ENCODE measurements at places on chromosomes 11 and 22. TPM values are rescaled to one million over a fixed set of nuclear protein-coding genes. Genes with fewer than 3 reads are reported as not detected.

MPZL3 gene
- total RNA-seq = not detected

COA4 gene
- total RNA-seq = 205 TPM

GRCh38 chr11:95688015-95688414, 101.6 kb downstream of the FAM76B start:
- no peak for DNase-seq

GRCh38 chr22:28268850-28269249, 349.8 kb upstream of the PITPNB start:
- DNase-seq = no peak

HSPB2 gene
- total RNA-seq = 14.6 TPM

ARHGAP8 gene
- 1.9 TPM for total RNA-seq

DNA sequence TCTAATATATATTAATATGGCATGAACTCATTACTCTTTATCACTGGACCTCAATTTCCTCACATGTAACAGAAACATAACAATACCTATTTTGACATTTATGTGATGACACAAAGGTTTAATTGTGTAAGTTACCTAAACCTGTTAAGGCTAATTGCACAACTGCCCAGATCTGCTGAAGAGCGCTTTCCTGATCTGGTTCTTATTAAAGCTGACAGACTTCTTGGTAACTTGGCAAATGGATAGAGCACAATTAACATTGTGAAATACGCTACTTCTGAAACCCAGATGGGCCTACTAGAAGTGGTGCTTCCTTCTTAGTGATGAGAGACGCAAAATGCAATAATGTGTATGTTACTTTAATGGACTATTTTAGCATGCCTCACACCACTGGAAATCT, 1767.2 kb upstream of the RAG2 start:
- no peak for DNase-seq

DNA sequence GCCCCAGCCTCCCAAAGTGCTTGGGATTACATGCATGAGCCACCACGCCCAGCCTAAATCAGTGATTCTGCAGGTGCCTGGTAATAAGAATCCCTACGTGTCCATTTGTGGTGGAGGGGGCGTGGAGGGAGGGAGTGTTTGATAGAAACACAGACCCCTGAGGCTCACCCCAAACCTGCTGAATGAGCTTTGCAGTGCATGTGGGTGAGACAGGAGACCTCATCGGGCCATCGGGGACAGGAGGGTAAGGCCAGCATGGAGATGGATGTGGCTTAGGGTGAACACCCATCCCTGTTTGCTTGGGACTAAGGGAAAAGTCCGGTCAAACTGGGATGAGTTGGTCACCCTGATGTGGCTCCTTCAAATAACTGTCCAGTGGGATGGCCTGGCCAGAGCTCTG, 71.3 kb upstream of the ALX4 start:
- no peak for DNase-seq

DNA sequence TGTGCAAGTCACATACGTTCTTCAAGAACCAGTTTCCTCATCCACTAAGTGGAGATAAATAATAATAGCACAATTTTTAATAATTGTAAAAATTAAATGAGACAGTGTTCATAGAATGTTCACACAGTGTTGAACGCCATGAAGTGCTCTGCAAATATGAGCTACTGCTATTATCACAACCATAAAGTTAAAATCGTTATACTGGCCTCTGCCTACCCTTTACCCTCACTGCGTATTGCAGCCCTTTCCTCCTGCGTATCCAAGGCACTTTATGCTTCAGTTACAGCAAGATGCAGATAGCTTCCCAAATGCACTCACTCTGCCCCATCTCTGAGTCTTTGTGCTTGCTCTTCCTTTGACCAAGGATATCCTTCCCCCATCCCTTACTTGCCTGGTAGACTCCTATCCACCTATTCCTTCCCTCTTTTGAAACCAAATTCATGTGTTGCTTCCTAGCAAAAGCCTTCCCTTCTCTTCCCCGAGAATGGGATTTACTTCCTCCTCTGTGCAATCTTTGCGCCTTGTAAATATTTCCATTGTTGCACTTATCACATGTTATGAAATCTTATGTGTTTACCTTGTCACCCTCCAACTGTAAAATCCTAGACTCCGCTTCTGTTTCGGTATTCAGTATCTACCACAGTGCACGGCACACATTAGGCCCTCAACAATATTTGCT, 196.9 kb downstream of the ADAMTS15 start:
- DNase-seq = no peak

GRCh38 chr11:3136546-3137455, 28.3 kb downstream of the OSBPL5 start:
- peak; percentile 50 for DNase-seq

DNA sequence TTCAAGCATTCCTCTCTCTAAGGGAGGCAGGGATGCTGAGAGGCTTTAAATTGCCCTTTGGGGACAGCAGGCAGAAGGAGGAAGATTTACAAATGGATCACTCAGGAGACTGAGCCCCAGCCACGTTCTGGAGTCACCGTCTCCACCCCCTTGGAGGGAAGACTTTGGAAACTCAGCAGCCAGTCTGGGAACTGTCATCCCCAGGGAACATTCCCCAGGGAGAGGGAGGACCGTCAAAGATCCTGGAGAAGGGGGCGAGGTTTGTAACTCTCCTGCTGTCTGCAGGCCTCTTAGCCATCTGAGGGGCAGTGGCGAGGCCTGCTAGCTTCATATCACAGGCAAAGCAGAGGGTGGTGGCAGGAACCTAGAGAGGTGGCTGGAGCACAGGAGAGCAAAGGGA, 56.1 kb upstream of the SLC22A12 start:
- DNase-seq = no peak

DNA sequence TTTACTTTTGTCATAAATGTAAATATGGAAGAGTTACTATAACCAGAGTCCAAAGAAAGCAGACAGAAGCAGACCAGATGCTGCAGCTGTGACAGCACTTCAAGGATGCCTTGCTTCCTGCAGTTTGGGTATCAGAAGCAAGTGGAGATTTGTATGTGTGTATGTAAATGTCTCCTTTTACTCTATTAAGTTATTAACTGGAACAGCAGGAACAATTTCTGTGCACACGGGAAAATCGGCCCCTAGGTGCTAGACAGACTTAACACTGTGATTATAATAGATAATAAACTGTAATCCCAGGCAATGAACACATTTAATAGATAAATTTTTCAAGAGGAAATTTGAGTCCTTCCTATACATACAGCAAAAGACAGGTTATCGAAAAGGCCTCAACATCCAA, 178.6 kb upstream of the PITPNB start:
- no peak for DNase-seq

DNA sequence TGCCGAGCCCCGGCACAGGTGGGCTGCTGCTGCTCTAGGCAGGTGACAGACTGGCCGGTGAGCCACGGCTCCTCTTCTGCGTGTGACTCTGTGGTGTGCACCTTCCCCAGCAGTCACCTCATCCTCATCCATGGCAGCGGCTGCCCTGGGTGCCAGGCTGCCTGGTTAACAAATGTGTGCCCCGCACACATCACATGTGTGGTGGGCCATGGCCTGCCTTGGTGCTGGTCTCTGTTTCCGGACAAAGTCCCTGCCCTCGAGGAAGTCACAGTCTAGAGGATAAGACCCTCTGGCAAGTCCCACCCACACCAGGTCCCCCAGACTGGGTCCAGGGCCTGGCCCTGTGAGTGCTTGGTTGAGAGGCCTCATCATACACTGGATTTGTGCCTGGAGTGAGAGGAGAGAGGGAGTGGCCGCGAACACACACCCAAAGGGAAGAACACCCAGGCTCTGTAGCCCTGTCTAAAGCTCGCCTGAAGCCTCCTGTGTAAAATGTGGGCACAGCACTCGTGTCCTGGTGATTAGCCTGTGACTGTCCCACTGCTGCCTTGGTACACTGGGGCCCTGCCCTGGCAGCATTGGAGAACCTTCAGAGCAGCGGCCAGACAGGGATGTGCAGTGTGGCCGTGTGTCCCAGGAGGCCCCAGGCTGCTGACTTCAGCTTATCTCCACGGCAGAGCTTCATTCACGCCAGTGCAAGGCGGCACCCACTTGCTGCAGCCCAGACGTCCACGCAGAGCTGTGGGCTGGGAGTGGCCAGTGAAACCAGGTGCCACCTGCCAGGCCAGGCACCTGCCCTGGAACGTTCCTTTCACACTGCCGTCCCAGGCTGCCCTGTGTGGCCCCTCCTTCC, 269.9 kb downstream of the TBC1D22A start:
- DNase-seq = no peak

GRCh38 chr22:44380756-44381486, 68.2 kb upstream of the SHISAL1 start:
- no peak for DNase-seq

BIRC3 gene
- total RNA-seq = 0.62 TPM

DNA sequence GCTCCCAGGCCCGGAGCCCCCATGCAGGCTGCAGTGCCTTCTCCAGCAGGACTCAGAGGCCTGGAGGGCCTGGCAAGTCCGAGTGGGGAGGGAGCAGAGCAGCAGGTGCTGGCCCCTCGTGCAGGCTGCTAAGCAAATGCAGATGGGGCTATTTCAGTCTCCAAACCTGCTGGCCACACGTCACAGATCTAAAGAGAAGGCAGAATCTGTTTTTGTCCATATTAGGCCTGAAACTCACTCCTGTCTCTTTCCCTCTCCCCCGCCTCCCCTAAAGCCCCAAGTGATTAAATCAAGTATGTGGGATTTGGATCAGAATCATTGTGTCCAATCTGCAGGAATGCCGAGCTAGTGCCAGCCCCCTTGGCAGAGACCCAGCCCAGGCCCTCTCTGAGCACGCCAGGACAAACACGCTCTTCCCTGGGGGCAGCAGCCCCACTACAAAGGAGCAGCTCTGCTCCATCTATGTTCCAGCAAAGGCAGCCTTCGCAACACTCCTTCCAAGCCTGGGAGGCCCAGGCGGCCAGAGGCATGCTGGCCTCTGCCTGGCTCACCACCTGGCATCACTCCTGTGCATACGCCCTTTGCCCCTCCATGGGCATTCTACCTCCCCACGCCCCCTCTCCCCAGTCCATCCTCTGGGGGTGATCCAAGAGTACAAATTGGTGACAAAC, 26.5 kb downstream of the RPL27A start:
- DNase-seq = peak; percentile 93

DNA sequence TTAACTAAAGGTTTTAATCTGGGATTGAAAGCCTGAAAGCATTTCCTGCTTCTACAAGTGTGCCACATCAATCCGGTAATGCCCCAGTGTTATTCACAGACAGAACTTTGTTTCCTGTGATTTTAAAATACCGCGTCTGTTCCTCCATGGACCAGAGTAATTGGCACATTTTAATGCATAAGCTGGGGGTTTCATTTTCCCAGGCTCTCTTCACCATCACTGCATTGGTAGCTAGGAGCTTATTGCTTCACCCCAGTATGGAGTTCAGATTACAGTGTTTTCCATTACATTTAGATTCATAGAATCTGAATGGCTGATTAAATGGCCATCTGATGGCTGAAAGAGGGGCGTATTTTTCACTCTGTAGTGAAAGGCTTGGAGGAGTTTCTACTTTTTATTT, 25.7 kb upstream of the CRTAM start:
- no peak for DNase-seq

DNA sequence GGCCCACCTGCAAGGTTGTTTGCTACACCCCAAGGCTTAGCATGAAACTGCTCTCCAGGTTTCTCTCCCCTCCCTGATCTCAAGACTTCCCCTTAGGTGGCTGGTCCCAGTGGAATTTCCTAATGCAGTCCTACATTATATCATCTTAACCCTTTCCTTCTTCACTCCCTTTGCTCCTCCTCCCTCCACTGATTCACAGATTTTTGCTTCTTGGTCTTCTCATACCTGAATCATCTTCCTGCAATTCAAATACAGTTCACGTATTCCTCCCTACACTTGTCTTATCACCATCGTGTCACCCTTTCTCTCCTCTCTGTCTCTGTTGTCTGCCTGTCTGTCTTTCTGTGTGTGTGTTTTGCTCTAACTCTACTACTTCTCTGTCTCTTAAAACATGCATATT, 17.0 kb downstream of the MMP10 start:
- DNase-seq = no peak

- DNase-seq = peak; percentile 89
Measured at GRCh38 chr22:39253435-39254070, 8.8 kb upstream of the PDGFB start.

- peak; percentile 37 for DNase-seq
Measured at GRCh38 chr11:69443968-69444364, 37.5 kb upstream of the LINC01488 start.

SCGB2A2 gene
- total RNA-seq = not detected

DNA sequence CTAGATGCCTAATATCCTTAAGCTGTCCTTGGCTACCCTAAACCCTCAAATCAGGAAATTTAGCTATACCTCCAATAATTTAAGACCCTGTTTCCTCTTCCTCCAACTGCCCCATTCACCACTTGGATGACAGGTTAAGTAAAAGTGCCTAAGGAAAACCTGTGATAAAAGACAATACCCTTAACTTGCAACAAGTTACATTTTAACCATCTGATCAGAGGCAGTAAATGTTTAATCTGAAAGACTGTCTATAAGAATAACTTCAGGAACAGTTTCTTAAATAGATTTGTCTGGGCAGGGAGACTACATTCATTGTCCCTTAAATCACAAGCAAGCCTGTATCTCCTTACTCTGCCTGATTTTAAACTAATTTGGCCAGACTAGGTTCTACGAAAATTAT, 129.1 kb downstream of the APOL5 start:
- no peak for DNase-seq

DNA sequence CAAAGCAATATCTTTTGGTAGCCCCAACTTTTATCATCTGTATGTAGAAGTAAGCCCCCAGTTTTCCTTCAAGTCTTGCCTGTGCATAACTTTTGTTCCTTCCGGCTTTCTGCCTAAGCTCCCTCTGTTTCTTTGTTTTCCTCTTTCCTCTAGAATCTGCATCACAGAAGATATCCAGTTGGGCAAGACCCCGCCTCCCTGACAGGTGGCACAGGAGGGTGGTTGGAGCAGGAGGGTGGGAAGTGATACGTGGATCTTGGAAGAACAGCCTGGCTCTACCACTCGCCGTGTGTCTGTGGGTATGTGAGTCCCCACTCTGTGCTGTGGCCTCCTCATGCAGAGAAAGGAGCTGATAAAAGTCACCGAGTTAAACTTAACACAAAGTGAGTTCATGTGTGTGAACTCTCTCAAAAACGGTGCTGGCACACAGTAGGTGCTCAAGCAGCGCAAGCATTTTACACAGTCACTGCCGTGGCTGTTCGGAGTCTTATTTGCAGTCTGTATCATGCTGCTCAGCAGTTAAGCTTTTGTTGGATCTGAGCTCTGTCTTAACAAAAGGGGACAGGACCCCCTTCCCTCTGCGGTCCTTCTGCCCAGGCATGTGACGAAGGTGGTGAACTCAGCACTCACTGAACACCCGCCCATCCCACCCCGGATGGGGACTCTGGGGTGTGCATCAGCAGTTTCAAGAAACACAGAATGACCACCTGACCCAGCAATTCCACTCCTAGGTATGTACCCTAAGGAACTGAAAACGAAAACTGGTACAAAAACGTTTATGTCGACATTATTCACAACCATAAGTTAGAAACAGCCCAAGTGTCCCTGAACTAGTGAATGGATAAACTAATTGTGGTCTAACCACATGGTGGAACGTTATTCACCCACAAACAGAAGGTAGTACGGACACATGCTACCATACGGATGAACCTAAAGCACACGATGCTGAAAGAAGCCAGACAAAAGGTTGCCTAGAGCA, 249.1 kb downstream of the CTTN start:
- no peak for DNase-seq
